HFF-Myc (cell line): ENCODE measurements at places on chromosomes 16 and 17.

DNA sequence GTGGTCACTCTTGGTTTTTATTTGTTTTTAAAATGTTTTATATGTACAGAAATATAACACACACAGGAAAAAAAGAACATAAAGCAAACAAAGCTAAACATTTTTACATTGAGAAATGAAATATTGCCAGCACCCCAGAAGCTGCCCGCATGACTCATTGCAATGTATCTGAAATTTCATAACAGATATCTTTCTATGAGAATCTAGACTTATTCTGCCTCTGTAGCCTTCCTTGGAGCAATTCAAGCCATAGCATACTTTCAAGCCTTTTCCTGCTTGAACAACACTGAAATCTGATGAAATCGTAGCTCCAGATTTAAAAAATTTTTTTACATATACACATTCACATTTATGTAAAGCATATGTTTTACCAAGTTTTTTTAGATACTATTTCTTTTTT is 86.9 kb downstream of the RBBP6 start:
- no peak for DNase-seq

- no peak for DNase-seq
Measured at GRCh38 chr16:24909856-24910255, 64.1 kb downstream of the SLC5A11 start.

GRCh38 chr16:28063591-28064061 is at the start of gene GSG1L:
GSG1L (minus strand) TSS chr16:28063714; CDS start chr16:28063424, 290 bp downstream.
- no peak for DNase-seq

DNA sequence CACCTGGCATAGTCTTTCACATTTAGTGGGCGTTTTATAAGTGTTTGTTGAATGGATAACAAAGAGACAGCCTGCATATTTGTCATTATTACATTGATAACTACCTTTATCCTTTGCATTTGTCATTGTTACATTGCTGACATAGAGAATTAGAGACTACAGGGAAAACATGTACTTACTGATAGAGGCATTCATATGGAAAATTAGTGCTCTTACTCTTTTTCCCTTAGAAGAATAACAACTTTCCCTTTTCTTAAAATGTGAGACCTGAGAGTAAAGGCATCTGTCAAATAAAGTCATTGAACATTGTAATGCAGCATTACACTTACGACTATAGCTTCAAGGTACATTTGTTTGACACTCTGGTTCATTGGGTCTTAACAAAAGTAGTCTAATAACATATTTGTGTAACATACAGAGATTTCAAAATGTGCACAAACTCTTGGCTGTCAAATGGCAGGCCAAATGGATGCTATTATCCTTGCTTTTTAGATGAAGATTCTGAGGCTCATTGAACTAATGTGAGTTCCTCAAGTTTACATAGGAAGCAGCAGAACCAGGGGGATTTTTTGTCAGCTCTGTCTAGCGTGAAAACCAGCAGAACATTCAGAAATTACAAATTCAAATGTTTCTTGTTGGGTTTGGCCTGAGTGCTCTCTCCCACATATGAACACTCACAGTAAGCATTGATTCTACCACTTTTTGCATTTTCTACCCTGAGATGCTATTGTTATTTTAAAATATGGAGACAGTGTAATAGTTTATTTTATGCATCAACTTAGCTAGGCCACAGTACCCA is 28.5 kb downstream of the SMIM36 start:
- no peak for DNase-seq

DNA sequence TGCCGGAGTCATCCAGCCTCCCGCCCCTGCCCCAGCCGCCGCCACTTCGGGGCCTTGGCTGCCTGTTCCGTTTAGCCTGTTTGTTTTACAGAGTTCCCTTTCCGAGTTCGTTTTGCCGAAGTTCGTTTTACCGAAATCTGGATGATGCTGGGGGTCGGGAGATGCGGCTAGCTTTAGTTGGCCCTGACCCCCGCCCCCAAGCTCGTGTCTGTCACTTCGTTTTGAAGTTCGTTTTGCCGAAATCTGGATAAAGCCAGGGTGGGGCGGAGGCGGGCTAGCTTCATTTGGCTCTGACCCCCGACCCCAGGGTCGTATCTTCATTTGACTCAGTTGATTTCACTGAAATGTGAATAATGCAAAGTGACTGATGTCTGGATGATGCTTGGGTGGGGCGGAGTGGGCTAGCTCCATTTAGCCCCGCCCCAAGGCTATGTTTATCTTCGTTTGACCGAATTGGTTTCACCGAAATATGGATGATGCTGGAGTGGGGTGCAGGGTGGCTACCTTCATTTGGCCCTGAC is 591 bp downstream of the PSMD7 start:
- no peak for DNase-seq

GRCh38 chr17:46766493-46767491 is 51.7 kb downstream of the WNT3 start:
- no peak for DNase-seq

GRCh38 chr16:85992779-85993178 is 93.8 kb downstream of the IRF8 start:
- DNase-seq, result no peak

DNA sequence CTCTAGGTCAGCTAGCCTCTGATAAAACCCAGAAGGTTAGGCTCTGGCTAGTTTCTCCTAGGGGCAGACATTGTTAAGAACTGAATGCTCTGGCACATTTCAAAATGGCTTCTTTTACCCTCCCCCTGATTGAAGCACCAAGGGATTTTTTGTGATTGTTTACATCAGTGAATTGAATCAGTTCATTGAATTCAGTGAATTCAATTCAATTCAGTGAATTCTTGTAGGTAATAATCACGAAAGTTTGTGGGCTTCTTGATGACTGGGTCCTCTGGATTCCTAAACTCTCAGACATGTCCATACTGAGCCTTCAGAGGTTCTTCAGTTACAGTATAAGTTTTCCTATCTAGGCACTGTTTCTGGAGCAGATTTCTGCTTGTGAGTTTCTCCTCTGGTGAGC is 135.2 kb upstream of the ELAC2 start:
- no peak for DNase-seq

DNA sequence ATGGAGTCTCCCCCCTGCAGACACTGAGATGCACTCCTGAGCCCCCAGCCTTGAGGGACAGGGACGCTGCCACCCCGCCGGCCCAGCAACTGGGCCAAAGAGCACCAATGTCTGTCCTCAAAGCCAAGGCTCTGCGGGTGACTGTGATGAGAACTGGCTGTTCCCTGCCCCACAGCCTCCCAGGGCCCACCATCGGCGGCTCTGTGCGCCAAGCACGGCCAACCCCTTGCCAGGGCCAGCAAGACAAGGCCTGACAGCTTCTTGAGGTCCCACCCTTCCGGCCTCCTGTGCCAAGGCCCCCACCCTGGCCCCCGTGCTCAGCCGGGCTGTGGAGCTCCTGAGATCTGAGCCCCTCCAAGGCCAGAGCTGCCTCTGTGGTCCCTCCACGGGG is 34.2 kb upstream of the PABPN1L start:
- DNase-seq, result no peak

GRCh38 chr17:36149296-36149820 is 27.1 kb downstream of the TBC1D3B start:
- DNase-seq, result no peak

- DNase-seq, result peak; percentile 86
Measured at GRCh38 chr17:50872710-50873424, 6.7 kb upstream of the TOB1 start.

- no peak for DNase-seq
Measured at GRCh38 chr17:75130632-75131277, 787 bp downstream of the NT5C start.

DNA sequence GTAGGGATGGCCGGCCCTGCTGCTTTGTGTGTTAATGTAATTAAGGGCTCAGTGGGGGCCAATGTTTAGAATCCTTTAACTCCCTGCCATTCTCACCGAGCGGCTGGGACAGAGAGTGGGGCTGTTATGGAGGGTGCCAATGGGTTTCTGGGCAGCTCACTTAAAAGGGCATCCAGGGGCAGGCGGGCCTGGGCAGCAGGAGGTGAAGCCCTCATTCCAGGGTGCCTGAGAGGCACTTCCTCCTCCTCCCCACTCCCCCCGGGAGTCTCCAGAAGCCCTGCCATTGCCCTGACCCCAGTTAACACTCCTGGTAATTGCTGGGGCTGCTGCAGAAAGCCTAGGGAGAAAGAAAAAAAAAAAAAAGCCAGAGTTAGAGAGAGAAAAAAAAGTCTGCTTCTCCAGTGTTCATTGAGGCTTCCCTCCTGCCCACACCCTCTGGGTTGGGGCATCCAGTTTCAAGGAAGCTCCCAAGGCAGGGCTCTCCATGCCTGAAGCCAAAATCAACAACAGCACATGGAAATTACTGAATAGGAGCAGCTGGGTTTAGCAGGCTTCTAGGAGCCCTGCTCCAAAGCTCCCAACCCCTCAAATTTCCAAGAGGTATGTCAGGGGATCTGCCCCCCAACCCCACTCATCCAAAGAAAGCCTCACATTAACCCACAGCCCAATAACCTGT is 28.0 kb downstream of the CUEDC1 start:
- DNase-seq, result no peak

- DNase-seq, result no peak
Measured at GRCh38 chr17:4394208-4395110, 28.0 kb upstream of the UBE2G1 start.

DNA sequence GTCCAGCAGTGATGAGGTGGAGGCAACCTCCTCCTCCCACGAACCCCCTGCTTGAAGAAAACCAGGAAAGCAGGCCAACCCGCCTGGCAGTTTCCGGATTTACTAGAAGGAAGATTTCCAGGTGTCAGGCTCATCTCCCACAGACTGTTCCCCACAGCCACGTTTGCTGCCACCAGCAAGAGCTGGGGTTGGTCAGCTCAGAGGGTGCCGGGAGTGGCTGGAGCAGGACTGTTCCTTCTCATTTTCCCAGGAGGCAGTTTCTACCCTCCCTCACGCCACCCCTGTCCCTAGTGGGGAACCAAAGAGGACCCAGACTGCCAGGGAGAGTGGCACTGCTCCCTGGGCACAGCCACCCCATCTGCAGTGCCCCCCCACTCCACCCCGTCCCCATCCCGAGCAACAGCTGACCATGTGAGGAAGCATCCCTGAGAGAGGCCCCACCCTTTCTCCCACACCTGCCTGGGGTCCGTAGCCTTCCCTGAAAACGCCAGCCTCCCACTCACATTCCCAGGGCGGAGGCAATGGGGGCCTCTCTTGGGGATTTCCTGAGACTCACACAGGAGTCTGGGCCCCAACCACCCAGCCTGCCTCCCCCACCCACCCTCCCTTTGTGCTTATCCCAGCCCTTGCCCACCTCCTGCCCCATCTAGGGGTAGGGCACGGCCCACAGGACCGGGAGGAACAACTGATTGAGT is 5.9 kb downstream of the KRT17 start:
- DNase-seq, result no peak

DNA sequence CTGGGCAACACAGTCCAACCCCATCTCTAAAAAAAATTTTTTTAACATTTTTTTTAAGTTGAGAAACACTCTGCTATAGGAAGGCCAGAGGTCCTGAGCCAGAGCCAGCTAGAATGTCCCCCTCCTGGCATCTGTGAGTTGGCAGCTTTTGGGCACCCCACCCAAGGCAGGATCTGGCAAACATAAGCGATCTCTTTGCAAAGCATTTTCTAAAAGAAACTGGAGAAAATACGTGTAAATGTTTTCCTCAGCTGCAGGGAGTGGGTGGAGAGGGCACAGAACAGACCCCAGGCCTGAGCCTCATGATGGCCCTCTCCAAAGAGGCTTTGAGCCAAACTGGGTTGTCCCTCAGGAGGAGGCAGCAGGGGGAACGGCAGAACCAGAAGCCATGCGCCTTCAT is 11.7 kb downstream of the CAVIN1 start:
- no peak for DNase-seq

DNA sequence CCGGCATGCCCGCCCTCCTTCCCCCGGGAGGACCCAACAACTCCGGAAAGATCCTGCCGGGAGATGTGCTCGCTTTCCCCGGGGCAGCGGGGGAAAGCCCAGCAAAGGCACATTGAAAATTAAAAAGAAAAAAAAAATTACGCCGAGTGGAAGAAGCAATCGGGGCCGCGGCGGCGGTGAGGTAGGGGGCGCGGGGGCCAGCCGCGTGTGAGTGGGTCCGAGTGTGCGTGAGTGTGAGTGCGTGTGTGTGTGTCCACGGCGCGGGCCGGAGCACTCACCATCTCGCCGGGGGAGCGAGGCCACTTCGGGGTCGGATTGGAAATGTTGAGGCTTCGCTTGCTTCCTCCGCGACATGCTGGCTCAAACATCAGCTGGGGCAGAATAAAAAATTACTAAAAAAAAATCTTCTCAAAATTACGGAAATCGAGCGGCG is at the start of gene SALL1:
SALL1 (minus strand) TSS at position 383 of the 433 bp plus-strand sequence; CDS start at position 354, 29 bp downstream.
- no peak for DNase-seq

DNA sequence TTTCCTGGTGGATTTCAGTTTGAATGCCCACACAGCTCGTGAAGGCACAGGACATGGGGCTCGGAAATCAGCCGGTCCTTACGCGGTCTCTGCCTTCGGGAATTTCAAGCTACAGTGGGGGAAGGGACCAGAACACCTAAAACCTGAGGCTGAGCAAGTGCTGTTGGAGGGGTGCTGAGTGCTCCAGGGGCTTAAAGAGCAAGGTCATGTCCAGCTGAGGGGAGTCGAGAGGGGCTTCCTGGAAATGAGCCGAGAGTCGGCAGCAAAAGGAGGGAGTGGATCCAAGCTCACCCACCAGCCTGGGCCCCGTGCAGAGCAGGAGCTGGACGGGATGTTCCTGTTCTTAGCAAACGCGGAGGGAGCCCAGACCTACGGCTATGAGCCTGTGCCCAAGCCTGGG is 73.2 kb upstream of the RPL38 start:
- no peak for DNase-seq

DNA sequence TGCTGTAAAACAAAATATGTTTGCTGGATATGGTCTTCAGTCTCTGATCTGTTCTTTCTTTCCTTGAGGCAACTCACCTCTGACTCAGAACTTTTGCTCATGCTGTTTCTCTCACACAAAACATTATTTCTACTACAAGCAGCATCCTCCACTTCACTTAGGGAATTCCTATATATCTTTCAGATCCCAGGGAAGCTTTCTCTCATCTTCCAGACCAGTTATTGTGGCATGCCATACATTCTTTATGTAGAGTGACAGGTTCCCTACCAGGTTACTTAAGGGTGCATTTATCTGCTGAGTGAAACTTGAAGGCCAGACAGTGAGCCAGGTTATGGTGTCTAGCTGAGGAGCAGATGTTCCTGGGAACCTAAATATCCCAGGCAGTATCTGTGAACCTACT is 1226.0 kb downstream of the CDH8 start:
- no peak for DNase-seq

GRCh38 chr17:43958748-43959352 is 5.1 kb upstream of the PYY start:
- DNase-seq, result no peak

DNA sequence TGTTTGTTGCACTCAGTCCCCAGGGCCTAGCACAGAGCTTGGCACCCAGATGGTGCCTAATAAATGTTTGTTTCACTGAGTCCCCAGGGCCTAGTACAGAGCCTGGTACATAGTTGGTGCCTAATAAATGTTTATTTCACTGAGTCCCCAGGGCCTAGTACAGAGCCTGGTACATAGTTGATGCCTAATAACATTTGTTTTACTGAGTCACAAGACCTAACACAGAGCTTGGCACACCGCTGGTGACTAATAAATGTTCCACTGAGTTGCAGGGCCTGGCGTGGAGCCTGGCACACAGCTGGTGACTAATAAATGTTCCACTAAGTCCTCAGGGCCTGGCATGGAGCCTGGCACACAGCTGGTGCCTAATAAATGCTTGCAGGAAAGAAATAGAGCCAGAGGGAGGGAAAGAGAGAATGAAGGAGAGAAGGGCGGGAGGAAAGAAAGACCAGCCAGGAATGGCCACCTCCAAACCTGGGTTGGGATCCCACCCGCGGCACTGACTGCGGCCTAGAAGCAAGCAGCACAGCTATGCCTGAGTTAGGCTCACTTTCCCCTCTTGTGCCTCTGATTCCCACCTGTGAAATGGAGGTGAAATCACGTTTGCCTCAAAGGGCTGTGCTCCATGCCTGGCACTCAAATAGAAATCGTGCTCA is 7.5 kb downstream of the SLC5A11 start:
- no peak for DNase-seq
